A549 treated with Hydrocortisone at 1 μM for 4 hours (cell line): ENCODE measurements at places on chromosomes 12 and 14. TPM values are rescaled to one million over a fixed set of nuclear protein-coding genes. Genes with fewer than 3 reads are reported as not detected.

CCDC88C gene
- 5.0 to 6.9 TPM (median 5.9 TPM) in 5 replicates for total RNA-seq

IAPP gene
- total RNA-seq, result not detected in 5 replicates

ZDHHC22 gene
- 0.18 to 0.37 TPM (median 0.23 TPM) in 5 replicates for total RNA-seq

GRIN2B gene
- 3.7 to 4.9 TPM (median 4.7 TPM) in 5 replicates for total RNA-seq

LRFN5 gene
- total RNA-seq, result not detected in 5 replicates
